ENCODE measurements at places on chromosomes 5 and 9.

- no peak for DNase-seq
These were observed 22.5 kb upstream of the N4BP3 start for GRCh38 chr5:178090856-178091255.

DNA sequence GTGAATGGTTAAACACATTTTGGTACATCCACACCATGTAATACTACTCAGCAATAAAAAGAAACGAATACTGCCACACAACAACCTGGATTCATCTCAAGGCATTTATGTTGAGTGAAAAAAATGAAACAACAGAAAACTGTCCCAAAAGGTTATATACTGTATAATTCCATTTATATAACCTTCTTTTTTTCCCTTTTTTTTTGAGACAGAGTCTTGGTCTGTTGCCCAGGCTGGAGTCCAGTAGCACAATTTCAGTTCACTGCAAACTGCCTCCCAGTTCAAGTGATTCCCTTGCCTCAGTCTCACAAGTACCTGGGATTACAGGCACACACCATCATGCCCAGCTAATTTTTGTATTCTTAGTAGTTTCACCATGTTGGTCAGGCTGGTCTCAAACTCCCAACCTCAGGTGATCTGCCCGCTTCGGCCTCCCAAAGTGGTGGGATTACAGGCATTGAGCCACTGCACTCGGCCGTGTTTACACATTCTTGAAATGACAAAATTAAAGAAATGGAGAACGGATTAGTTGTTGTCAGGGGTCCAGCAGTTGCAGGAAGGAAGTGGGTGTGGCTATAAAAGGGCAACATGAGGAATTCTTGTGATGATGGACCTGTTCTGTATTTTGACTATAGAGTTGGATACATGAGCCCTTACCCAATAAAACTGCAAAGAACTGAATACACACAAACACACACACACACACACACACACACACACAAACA, 17.4 kb downstream of the PPP6C start:
- no peak for DNase-seq

- DNase-seq, result no peak
These were observed 354.0 kb downstream of the PRR16 start for GRCh38 chr5:120818128-120818527.

DNA sequence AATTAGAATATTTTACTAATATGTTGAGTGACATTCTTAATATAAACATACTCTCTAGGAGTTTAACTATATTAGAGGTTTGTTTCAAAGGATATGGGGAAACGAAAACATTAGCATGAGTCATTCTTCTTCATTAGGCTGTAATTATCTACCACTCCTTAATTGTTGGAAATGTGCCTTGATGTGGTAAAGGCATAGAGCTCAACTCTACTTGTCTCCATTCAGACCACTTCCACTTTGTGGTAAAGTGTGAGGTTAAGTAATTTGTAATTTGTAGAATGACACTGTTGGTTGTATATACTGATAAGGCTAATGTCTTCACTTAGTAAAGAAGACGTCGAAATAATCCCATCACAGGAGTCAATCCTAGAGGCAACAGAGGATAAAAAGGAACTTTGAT, 58.1 kb downstream of the HAPLN1 start:
- DNase-seq, result no peak

GRCh38 chr9:86061972-86062739, 37.2 kb downstream of the GOLM1 start:
- DNase-seq, result no peak

DNA sequence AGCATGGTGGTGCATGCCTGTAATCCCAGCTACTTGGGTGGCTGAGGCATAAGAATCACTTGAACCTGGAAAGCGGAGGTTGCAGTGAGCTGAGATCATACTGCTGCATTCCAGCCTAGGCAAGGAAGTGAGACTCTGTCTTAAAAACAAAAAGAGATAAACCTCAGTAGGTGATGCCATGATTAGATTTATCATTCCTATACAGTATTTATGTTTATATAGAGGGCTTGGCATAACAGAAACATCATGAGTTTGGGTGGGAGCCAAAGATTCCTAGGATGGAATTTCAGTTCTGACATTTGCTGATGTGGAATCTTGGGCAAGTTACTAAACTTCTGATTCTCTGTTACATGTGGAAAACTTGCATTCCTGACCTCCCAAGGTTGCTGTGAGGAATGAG, 22.3 kb downstream of the RFK start:
- no peak for DNase-seq

DNA sequence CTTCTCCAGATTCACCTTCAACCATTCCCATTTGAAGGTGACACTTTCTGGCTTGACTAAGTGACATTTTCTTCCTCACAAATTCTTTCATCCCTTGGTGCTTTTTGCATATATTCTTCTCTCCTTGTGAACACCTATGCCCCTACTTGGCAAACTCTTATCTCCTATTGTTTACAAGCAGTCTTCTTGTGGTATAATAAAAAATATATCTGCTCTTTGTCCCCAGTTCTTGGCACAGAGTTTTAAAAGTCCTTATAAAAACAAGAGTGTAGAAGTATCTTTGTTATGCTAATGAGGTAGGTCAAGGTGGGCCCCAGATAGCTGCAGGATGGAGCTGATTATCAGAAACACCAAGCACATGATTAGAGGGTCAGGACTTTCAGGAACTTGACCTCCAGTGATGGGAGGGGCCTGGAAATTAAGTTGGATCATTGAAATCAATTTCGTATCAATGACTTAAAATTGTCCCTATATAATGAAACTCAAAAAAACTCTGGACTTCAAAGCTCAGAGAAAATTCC, 38.0 kb downstream of the TMEM161B start:
- DNase-seq, result no peak

DNA sequence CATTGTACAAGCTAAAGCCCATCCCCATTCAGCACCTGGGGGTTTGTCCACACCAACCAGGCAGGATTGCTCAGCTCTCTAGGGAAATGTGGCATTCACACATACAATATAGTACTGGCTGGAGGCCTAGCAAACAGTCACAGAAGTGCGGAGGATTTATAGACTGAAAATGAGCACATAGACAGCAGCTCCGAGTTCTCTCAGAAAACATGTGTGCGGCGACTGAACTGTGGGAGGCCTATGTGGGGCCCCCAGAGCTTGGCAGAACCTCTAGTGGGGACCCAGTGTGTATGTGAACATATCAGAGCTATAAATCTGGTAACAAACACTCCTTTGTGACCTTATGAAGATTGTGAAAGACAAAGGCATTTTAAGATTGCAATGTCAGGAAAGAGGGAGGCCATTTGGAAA, 431.1 kb downstream of the DTWD2 start:
- DNase-seq, result no peak

GRCh38 chr5:160375166-160375565, 4.7 kb upstream of the C1QTNF2 start:
- DNase-seq, result no peak

- DNase-seq, result no peak
These were observed 45.6 kb upstream of the SPTLC1 start for GRCh38 chr9:92160786-92161185.

DNA sequence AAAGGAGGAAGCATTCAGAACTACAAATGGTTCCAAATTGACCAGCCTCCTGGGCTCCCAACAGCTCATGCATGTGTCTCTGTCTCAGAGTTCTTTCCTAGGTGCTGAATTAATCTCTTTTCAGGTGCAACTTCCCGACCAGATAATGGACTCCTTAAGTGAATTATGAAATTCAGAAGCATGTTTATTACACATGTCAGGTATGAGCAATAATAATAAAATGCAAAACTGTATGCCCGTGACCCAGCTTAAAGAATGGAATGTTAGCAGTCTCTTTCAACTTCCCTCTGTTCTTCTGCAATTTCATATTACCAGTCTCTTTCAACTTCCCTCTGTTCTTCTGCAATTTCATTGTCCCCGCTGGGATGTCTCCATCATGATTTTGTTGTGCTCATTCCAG, 60.4 kb downstream of the FBXL7 start:
- no peak for DNase-seq

- no peak for DNase-seq
These were observed 89.8 kb upstream of the ELL2 start for GRCh38 chr5:96051401-96051830.

DNA sequence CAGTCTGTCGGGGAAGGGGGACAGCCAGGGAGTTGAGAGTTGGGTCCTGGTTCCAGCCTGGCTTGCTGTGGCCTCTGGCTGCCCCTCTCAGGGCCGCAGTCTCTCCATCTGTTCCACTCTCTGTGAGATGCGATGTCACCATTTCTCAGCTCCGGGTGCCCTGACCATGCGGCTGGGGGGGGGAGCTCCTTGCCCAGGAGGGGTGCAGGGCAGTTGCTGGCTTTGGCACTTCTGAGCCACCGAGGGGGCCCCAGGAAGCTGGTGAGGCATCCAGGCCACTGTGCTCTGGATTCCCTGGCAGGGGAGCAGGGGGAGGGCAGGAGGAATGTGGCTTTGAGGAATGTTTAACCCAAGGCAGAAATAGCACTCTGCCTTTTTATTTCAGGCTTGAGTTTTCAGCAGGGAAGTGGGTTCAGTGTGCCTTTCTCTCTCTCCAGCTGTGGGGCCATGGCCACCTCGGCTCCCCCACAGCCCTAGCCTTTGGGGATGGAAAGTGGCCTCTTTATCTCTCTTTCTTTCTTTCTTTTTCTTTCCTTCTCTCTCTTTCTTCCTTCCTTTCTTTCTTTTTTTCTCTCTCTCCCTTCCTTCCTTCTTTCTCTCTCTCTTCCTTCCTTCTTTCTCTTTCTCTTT, 11.0 kb downstream of the NCS1 start:
- no peak for DNase-seq

DNA sequence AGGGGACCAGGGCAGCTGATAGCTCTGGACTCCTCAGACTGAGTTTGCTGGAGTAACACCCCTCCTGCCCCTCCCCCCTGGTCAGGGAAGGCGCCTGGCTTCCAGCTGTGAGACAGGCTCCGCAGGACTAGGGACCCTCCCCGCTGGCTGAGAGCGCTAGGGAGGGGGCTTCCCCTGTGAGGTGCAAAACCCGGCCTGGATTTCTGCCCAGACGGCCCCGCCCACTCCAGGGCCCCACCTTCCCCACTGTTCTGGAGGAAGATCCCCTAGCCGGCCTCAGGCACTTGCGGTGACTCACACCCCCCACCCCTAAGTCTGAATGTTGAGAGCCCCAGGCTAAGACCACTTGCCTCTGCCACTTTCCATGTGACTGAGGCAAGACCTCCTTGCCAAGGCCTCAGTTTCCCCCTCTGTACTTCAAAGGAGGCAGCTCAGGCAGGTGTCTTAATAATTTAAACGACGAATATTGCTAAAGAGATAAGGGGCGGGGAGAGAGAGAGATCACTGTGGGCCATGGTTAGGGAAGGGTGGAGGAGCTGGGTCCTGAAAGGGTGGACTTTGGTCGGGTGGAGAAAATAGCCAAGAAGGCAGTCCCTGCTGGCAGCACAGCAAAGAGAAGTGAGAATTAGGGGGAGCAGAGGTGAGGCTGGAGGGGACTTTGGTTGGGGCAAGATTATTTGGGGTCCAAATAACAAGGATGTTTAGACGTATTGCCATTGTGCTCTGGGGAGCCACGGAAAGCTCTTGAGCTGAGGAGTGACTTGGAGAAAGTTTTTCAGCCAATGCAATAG, 1.0 kb upstream of the DAB2IP start:
- DNase-seq, result no peak

DNA sequence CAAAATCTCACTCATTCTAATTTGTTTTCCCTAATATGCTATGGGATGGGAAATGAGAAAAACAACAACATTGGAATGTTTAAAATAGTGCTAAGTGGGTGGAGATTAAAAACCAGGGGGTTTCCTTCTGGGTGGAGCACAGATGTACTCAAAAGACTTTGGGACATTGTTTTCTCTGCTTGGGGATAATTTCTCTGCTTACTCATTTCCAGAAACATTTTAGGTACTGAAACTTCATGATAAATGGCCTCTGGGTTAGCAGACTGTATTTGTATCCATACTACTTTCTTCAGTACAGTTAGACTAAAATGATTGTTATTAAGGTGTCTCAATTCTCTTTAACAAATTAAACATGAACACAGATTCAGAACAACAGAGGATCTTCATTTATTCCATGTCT, 17.4 kb downstream of the ELOVL7 start:
- no peak for DNase-seq

- no peak for DNase-seq
These were observed 196.2 kb downstream of the DTWD2 start for GRCh38 chr5:118791926-118792734.

DNA sequence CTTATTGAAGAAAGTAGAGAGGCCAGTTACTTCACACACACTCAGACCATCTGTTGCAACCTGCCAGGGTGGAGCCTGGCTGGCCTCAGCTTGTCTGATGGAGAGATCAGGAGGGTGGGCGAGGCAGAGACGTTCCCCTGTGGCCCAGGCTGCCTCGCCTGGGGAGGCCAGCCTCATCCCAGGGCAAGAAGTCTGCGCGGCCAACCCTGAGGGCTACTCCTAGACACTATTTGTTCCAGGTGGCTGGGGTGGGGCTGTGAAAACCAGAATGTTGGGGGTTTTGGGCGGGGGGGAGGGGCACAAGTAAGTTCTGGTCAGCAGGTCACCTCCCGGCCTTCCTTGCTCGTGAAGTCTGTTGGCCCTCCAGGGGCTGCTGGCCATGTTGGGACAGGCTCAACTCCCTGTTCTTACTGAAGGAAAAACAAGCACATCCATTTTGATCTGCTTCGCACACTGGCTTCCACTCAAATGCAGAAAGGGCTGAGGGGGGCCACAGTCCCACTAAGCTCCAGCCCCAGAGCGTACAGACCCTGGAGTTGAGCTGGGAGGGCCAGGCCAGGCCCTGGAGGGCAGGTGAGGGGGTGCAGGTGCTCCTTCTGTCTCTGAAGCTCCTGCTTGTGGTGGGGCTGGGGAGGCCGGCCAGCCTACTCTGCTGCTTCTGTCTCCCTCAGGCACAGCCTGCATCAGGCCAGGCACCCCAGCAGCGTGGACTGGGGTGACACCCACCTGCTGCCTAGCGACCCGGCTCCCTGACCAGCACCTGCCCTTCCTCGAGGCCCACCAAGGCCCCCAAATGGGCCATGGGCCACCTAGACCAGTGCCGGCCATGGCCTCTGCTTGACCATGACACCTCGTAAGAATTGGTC, 46.6 kb downstream of the SECISBP2 start:
- DNase-seq, result no peak

- no peak for DNase-seq
These were observed 54.5 kb downstream of the STK10 start for GRCh38 chr5:172133359-172134029.
